Esophagus mucosa (tissue), 1 donor: ENCODE measurements at places on chromosomes 2 and 18. TPM values are rescaled to one million over a fixed set of nuclear protein-coding genes. Genes with fewer than 3 reads are reported as not detected.

GALNT14 gene
- 26.7 TPM for total RNA-seq

TRIM43 gene
- total RNA-seq, result not detected

DNA sequence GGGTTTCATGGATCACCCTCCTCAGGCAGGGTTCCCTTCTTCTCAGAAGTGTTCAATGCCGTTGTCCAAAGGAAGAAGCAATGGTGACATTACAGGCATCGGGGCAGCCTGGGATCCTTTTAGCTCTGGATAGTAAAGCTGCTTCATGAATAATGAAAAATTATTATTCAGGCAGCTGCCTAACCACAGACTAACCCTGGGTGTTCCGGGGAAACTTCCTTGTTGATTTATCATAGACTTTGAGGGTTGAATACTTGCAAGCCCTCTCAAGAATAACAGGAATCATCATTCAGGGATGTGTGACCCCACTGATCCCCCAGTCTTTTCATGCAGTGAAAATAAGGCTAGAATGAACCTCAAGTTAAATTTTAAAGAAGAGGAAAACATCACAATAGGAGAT is 419.4 kb downstream of the MEIS1 start:
- ATAC-seq, result no peak

- ATAC-seq, result no peak
These were observed 316.6 kb upstream of the NCKAP5 start for GRCh38 chr2:133884739-133885381.

DNA sequence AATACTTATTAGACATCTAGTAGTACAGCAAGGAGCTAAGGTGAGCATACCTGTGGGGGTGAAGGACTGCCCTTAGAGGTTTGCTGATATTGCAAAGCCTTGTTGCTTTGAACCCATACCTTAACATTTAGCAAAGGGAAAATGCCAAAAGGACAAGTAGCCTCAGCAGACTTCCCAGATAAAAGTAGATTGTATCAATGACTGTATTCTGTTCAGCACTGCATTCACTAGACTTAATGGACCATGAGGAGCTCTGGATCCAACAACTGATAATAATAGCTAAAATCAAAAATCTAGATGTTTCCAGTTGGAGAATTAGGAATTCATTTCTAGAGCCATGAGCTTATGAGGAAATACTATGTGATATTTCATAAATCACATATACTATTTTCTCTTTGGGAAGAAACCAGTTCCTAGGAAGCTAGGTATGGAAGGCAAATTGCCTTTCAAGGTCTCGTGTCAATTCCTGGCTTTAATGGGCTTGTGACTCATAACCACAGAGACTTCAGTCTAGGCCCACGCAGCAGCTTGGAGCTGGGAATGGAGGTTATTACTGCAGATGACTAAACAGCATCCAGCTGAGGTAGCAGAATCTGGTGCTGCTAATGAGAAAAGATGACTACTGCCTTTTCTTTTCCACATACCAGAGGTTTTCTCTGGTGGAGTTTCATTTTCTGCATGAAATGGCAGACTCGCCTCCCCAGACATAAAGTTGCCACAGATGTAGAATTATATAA is 191.2 kb upstream of the NABP1 start:
- ATAC-seq, result peak; percentile 80

BMP10 gene
- total RNA-seq, result not detected

GRCh38 chr2:109535217-109535946 is 78.4 kb downstream of the SEPTIN10 start:
- no peak for ATAC-seq

ABCG5 gene
- total RNA-seq, result not detected

- no peak for ATAC-seq
These were observed 309.7 kb downstream of the IRS1 start for GRCh38 chr2:226489775-226490541.

GRCh38 chr2:219416938-219417337 is 1.2 kb upstream of the DES start:
- no peak for ATAC-seq

- ATAC-seq, result no peak
These were observed 58.7 kb downstream of the MAPRE2 start for GRCh38 chr18:35099911-35100310.

NOSTRIN gene
- total RNA-seq, result 3.6 TPM
